ENCODE measurements at places on chromosomes 4 and X. TPM values are rescaled to one million over a fixed set of nuclear protein-coding genes. Genes with fewer than 3 reads are reported as not detected.

Gene CXCL11
- total RNA-seq, result not detected

DNA sequence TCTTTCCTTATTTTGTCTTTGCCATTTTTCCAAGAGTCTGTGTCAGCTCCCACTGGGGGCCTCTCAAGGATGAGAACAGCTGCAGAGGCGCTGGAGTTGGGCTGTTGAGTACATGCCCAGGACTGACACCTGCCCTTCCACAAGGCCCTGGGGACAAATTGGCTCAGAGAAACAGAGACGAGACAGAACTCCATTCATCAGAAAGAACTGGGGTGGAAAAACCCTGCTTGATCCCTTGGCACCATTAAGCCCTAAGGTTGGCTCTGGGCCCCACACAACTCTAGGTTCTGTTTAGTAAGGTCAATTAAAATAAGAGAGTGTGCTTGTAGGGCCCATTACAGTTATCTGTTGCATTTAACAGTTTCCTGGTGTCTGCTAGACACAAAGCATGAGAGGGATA is 63.6 kb downstream of the DCX start:
- ATAC-seq, result no peak

Gene ATP2B3
- not detected for total RNA-seq

DNA sequence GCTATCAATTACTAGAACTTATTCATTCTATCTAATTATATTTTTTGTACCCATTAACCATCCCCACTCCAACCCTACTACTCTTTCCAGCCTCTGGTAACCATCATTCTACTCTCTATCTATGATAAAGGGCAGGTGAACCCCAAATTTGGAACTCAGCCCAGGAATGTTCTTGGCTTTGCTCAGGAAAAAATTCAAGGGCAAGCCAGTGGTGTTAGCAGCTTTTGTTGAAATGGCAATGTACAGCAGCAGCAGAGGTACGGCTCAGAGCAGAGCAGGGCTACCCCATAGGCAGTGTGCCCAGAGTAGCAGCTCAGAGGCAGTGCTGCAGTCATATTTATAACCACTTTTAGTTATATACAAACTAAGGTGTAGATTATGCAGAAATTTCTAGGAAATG is 138.2 kb downstream of the RNF150 start:
- ATAC-seq, result no peak

GRCh38 chrX:56564921-56565840 is 1.8 kb downstream of the UBQLN2 start:
- ATAC-seq, result peak; percentile 11

GRCh38 chr4:155025762-155026457 is 182.5 kb upstream of the NPY2R start:
- no peak for ATAC-seq

DNA sequence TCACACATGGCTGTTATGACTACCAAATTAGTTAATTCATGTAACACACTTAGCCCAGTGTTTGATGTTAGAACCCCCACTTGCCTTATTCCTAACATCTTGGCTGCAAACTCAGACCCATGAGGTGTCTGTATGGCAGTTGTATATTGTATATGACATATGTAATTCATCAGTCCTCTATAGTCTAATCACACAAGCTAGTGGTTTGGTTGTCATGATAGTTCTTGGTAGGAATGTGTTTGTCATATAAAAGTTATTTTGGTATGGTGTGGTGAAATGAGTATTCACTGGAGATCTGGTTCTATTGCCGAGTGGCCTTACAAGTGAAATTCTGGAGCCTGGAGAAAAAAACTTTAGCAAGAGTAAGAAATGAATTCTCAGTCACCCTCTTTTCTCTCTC is 149.2 kb downstream of the AWAT2 start:
- no peak for ATAC-seq

Gene PSAPL1
- not detected for total RNA-seq

DNA sequence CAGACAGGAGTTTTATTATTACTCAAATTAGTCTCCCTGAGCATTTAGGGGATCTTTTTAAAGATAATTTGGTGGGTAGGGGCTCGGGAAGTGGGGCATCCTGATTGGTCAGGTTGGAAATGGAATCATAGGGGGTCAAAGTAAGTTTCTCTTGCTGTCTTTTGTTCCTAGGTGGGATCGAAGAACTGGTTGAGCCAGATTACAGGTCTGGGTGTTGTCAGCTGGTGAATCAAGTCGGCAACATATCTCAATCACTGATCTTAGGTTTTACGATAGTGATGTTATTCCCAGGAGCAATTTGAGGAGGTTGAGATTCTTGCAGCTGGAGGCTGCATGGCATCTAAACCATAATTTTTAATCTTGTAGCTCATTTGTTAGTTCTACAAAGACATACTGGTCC is 629.5 kb upstream of the AMOT start:
- no peak for ATAC-seq

Gene DCX
- total RNA-seq, result not detected

Gene STEEP1
- total RNA-seq, result 14.8 TPM

- ATAC-seq, result no peak
These were observed 73.0 kb downstream of the DHRSX start for GRCh38 chrX:2427737-2428136.

DNA sequence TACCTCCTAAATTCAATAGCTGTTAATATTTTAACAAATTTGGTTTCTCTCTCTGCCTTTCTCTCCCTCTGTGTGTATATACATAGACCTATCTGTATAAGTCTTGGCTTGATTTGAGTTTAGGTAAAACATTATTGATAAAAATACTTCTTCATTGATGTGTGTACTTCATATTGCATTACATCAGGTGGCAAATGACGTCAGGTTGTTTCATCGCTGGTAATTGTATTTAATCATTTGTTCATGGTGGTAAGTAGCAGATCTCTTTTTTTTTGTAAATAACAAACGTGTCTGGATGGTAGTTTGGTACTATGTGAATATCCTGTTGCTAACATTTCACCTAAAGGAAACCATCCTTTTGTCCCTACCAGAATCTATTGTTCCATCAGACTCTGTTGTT is 55.1 kb downstream of the GALNT7 start:
- no peak for ATAC-seq

DNA sequence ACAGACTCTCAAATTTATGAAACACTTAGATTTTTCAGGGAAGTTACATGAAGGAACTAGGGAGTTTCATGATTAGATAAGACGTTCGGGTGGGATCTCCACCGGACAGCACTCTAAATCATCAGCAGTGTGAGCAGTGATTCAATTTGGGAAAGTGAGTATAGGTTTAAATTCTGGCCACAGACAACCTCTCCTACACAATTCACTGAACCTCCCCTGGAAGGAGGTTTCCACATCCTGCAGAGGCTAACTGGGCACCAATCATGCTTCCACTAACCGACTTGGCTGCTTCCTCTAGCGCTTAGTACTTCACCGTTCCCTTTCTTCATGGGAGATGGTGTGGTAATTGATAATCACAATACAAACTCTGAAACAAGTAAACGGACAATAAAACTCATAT is 5.6 kb downstream of the CXCL9 start:
- no peak for ATAC-seq

- peak; percentile 50 for ATAC-seq
These were observed 13.3 kb downstream of the MPP1 start for GRCh38 chrX:154791939-154792338.

DNA sequence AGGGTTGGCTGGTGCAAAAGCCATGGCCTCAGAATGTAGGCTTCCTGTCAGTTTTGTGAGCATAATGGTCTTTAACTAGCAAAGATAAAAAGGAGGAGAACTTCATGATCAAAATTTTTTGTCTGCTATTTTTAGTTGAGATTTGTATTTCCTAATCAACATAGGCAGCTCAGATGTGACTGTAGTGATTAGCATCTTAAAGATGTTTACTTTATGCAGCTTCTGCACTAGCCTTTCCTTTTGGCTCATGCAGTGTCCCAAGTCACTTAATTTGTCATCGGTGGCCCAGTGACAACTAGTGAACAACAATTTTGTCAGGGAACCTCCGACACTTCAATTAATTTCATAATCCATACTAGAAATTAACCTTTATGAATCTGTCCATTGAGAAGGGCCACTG is 109.8 kb downstream of the CEP135 start:
- no peak for ATAC-seq

DNA sequence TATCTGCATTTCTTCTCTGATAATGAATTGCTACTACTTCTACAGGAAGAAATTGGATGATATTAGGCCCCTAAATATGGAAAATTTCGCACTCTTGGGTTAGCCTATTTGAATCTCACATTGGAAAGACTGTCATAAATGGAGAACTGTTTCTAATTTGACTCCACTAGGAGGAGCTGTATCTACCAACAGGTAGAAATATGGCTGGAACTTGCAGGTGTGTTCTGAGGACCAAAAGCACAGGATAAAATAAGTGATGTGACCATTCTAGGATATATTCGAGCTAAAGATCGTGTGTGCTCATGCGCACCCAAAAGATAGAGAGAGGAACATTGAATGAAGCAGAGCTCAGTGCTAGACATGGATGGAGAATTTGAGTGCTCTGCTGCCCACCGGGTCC is 4.8 kb upstream of the NKAP start:
- ATAC-seq, result no peak

- ATAC-seq, result no peak
These were observed 98.4 kb upstream of the TENM3 start for GRCh38 chr4:182144626-182145333.

DNA sequence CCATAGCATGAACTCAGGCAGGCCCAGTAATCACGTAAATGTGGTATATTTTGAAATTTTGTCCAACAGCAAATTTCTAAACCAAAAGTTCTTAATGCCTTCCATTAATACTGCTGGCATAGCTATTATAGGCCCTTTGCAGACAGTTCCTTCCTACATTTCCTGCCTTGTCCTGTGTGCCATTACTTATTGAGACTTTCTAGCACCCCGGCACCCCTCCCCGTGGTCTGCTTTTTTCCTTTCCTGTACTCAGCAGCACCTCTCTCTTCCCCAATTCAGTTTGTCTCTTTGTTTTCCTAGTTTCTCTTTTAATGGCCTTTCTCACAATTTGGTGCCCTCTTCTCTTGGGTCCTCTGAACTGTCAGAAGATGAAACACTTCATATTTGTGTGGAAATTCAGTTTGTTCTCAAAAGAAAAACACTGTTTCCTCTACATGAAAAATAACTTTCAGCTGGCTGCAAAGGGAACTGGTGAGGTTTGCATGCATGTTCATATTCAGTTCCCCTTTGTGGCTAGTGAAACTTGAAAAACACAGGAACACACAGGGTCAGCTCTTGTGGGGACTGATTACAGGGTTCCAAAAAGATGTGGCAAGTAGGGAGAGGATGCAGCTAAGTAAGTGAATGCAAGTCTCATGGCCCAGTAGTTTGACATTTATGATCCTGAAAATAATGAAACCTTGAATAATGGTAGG is 17.1 kb downstream of the GPR34 start:
- no peak for ATAC-seq

- ATAC-seq, result no peak
These were observed 12.9 kb downstream of the PCDH18 start for GRCh38 chr4:137519406-137519805.

DNA sequence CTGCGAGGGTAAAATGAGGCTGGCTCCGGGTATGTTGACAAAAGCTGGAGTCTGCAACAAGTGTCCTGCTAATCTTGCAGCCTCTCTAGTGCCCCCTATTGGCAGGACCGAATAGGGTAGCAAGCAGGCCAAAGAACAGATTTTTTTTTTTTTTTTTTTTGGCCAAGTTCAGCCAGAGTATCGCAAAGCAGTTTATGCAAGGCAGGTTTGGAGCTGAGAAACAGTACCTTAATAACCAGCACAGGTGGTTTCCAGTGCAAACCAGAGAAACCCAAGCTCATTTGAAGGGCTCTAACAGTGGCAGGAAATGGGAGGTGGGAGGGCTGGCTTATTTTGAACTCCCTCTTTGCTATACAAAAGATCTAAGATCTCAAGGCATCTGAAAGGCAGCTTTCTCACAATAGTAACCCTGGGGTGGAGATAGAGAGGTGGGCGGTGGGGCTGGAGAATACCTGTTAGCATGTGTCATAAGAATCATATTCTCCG is 38.2 kb upstream of the OCIAD2 start:
- peak; percentile 62 for ATAC-seq

Gene TGIF2LX
- not detected for total RNA-seq

DNA sequence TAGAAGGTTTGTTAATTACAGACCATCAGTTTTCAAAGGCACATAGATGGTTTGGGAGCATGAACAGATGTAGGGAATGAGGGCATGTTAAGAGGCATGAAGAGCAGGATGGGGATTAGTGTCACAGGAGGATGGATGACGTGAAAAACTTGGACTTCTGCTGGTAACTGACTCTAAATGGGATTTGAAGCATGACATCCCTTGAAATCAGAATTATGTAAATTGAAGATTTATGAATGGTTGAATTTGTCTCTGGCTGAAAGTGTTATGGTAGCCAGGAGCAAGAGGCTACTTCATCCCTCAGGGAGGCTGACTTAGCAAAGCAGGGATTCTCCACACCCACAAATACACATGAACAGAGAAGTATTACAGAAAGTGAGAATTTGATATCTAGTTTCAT is 454.6 kb downstream of the MAGEB5 start:
- no peak for ATAC-seq

DNA sequence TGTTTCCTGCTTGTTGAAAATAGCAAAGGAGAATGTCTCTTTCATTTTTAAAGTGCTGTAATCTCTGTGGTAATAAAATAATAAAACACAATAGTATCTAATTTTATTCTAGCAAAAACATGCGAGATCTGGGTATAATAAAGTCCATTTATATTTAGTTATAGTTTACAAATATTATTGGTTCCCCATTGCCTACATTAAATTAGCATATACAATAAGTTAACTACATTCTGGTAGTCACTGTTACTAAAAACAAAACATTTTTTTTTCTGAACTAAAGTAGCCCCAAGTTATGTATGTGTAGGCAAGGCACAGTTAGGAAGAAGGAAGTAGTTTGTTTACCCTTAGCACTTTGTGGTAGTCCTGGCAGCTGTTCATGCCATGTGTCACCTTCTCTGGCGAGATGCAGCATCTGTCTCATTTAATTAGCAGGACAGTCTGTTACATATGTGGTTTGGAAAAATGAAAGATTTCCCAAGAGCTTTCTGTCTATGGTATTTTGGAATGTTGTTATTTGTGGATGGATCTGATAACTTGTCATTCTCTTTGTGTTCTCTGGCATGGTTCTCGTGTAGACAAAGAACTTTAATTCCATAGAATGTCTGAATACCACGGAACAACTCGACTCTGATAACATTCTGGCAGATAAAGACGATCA is 231.3 kb upstream of the PITX2 start:
- ATAC-seq, result peak; percentile 49

- no peak for ATAC-seq
These were observed 37.4 kb downstream of the ASIC5 start for GRCh38 chr4:155828628-155829027.

Gene CFP
- 3.2 TPM for total RNA-seq

DNA sequence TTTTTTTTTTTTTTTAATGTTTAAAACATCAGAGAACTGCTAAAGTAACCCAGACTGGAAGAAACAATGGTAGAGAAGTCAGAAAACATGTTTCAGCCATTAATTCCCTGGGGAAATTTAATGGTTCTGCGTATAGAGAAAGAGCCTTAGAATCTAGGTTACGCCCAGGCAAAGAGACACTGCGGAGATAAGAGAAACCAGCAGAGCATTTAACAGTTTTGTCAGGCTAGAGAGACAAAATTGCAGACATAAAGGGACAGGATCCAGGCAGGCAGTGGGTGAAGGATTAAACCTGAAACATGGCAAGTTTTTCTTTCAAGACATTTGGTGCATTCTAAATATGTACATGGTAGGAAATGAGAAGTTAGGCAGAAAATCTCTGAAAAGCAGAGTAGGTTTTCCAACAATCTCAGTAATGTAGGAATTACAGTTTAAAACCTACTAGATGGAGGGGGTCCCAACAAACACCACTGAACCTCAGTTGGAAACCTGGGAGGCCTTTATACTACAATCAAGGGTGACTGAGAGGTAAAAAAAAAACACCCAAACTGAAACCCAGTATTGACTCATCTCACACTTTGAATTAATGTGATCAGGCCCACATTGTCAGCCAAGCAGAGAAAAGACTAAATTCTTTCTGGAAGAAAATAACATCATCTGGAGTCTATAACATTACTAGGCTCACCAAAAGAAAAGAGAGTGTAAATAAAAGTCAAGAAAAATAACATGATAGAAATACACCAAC is 254.2 kb upstream of the NWD2 start:
- ATAC-seq, result no peak
